ENCODE measurements at places on chromosomes 4 and X.

GRCh38 chr4:43452948-43453347 is 560.4 kb downstream of the GRXCR1 start:
- no peak for DNase-seq

- no peak for DNase-seq
Measured at GRCh38 chrX:44225667-44226066, 117.8 kb downstream of the EFHC2 start.

GRCh38 chr4:1035510-1035909 is 24.1 kb downstream of the FGFRL1 start:
- no peak for DNase-seq

GRCh38 chr4:136637071-136637777 is 895.1 kb downstream of the PCDH18 start:
- DNase-seq: no peak

DNA sequence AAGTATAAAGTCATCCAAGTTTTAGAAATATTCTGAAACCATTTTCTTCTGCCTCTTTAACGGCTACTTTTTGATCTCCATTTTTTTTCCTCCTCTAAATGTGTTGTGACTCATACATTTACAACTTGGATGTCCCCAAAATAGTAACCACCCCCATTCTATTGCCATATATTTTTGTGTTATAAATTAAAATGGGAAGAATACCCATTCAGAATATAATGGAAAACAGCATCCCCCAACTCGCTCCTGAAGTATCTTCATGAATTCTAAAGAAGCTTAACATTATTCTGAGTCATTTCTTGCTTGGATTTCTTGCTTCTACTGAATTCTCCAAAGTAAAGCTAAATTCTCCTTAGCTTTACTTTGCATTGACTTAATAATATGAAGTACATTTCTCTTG is 92.0 kb upstream of the PTPN13 start:
- no peak for DNase-seq

DNA sequence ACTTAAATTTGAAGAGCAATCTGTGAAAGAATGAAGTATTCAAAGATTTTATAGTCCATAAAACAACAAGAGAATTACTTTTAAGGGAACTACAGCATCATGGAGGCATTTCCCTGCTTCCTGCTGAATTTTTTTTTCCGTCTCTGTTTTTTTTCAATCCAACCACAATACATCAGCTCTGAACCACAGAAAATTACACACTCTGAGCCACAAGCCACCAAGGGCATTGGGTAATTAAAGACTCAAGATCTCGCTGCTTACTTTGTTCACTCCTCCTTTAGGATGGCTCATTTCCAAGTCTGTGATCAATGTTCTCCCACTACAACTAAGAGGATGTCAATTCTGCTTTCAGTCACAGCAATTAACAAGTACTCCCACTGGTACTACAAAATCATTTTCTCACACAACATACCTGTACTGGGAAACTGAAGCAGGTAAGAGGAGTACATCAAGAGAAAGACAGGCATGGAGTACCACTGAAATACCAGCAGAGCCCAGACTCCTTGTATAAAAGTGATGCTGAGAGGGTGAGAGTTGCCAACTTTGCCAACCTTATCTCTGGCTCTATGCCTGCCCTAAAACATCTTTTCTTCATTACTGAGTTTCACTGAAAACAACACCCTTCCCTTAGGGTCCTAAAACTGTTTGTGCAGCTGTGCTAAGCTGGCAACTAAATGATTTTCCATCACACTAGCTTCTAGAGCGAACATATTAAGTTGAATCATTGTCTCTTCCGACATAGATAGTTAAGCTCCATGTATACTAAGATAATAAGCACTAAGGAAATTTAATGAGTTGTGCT is 105.8 kb upstream of the MAGEB18 start:
- peak; percentile 13 for DNase-seq

DNA sequence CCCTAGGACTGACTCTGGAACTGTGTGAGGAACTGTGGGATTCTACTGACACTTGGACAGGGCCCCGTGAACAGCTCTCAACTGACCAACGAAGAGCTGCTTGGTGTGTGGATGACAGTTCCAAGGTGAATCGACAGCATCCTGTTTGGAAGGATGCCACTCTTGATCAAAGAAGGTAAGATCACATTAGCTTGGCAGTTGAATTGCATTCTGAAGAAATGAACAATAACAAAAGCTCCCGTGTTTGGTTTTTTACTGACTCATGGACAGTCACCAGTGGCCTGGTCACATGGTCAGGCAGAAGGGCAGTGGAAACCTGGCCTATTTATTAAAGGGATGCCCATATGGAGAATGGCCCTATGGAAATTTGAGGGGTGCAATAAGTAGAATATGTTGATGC is 33.1 kb upstream of the GPR34 start:
- DNase-seq: no peak

GRCh38 chrX:23855569-23855968 is 52.2 kb downstream of the APOO start:
- no peak for DNase-seq

DNA sequence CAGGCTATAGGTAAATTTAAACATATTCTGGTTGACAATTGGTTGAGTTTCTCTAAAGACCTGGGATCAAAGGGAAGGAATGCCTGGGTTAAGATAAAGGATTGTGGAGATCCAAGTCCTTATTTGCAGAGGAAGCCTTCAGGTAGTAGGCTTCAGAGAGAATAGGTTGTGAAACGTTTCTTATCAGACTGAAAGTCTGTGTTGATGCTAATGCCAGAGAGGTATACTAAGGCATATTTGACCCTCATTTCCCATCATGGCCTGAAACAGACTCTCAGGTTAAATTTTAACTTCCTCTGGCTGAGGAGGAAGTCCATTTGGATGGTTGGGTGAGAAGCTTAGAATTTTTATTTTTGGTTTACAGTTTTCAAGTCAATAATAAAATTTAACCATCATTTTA is 48.1 kb downstream of the UGT2A2 start:
- DNase-seq: no peak

GRCh38 chrX:106220177-106220576 is 52.1 kb downstream of the PWWP3B start:
- no peak for DNase-seq

GRCh38 chrX:103378990-103379389 is 2.7 kb downstream of the BEX3 start:
- DNase-seq: no peak

GRCh38 chr4:82138374-82138773 is 235.4 kb downstream of the HNRNPD start:
- DNase-seq: no peak

DNA sequence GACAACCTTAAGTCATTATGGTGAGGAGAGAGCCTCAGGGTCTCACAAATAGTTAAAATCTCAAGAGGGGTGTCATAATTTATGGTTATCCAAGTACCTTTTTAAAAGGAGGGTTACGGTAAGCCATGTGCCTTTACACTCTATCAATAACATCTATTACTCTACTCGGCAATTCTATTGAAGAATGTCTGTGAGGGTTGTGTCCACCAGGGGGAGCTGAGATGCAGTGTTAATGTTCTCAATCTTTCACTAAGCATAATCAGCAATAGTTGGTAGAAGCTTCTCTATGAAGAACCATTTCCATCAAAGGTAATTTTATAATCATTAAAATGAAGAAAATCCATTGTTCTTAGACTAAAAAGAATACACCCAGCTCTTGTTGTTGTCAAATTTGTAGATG is 457.4 kb downstream of the CENPC start:
- no peak for DNase-seq

DNA sequence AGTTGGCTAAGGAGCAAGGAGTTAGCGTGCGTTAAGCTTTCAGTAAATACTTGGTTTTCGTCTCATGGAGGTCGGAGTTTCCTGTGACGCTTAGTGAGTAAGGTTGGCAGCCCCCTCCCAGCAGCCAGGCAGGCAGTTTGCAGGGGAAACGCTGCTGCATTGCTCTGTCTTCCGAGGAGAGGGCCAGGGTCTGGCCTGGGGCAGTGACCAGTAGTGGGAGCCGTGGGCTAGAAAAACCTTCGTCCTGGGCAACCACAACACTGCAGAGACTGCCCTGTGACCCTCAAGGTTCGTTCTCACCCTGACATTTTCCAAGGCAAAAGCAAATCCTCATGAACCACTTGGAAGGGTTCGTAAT is 432 bp downstream of the TMEM175 start:
- DNase-seq: no peak

DNA sequence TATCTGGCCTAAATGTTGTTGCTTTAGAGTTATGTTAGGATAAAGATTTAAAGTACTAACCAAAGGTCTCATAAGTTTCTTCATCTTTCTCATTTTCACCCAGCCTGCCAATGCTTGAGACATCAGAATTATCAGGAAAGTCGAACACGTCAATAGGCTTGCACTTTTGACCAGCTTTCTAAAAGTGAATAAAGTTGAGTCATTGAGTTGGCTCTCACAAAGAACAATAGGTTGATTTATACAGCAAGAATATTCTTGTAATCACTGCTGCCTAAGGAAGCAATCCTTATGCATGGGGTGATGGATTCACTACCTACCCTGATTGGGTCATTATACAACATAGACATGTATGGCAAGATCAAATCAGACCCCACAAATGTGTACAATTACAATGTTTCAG is 5.0 kb downstream of the CENPU start:
- no peak for DNase-seq
